ENCODE measurements at places on chromosomes 7 and 10.
A peak's percentile ranks its signal among the peaks of the same experiment; 100 is the strongest.

DNA sequence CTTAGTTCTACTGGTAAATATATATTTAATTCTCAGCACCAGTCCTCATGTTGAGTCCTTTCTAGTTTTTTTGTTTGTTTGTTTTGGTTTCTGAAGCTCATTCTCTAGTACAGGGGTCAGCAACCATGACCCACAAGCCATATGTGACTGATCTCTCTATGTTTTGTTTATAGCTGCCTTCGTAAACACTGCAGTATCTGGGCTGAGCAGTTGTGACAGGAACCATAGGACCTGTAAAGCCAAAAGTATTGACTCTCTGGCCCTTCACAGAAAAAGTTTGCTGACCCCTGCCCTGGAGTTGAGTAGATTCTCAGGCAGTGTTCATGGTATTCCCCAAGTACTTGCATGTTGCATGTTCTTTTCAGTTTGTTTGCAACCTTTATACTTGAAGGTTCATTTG is 20.8 kb downstream of the NET1 start:
- no peak for DNase-seq

DNA sequence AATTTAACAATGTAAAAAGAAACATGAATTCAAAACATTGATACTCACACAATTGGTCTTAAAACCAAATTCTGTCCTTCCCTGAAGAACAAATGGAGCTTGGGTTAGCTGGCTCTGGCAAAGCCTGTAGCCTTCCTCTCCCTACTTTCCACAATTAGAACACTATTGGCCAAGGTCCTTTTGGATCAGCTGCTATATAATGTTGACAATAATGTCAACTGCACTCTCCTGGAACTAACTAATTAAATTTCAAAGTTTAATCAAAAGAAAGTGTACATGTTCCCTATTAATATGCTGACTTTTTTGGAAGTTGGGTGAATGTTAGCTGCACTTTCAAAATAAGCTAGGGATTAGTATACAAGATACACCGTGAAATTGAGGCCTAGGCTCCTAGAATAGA is 440.1 kb upstream of the NFE2L3 start:
- no peak for DNase-seq

DNA sequence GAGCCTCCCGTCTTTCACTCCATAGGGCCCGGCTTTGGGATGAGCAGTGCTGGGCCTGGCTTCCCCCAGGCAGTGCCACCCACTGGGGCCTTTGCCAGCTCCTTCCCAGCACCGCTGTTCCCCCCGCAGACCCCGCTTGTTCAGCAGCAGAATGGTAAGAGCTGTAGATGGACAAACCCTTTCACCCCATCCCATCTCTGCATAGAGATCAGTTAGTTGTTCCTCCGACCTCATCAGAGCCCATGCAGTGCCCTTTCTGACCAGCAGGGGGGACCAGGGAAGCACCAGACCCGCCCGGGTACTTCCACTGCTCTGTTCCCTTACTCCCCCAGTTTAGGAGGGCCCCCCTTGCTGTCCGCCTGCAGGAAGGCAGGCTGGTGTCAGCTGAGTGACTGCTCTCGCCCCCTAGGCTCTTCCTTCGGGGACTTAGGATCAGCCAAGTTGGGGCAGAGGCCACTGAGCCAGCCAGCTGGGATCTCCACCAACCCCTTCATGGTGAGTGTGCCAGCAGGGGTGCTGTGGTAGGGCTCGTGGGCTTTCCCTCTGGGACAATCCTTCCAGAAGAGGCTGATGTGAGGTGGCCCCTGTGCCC is 9.8 kb downstream of the SAP25 start:
- peak; percentile 86 for DNase-seq

DNA sequence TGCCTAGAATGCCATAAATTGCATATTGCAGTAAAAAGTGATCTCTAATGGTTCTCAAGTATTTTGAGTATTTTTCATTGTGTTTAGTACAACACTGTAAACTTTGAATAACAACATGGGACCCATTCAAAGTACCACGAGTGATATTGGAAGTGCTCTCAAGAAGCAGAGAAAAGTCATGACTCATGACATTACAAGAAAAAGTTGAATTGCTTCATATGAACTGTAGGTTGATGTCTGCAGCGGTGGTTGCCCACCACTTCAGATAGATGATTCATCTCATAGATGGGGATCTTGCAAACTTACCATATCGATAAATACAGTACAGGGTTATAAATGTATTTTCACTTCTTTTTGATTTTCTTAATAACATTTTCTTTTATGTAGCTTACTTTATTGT is 33.9 kb downstream of the ENTPD1 start:
- DNase-seq: no peak

GRCh38 chr7:124426621-124427020 is 339.0 kb downstream of the GPR37 start:
- no peak for DNase-seq
